ENCODE measurements at places on chromosomes 5 and 9. TPM values are rescaled to one million over a fixed set of nuclear protein-coding genes. Genes with fewer than 3 reads are reported as not detected.

ARPC5L gene
- total RNA-seq: 14.3 TPM

FAM200C gene
- 15.5 TPM for total RNA-seq

FOXD4 gene
- total RNA-seq: 0.66 TPM

CDH18 gene
- total RNA-seq: 90.3 TPM

MED10 gene
- 10.8 TPM for total RNA-seq

HSPB3 gene
- total RNA-seq: 1.4 TPM

MARCOL gene
- not detected for total RNA-seq

PDGFRB gene
- total RNA-seq: 53.0 TPM

PRDM9 gene
- not detected for total RNA-seq

PPP3R2 gene
- 0.59 TPM for total RNA-seq

SNAPC3 gene
- total RNA-seq: 49.9 TPM

ABCA1 gene
- total RNA-seq: 43.0 TPM

ACOT12 gene
- 2.3 TPM for total RNA-seq

BBLN gene
- total RNA-seq: 144 TPM

PCDHGA1 gene
- 1.4 TPM for total RNA-seq

SERF1B gene
- 92.6 TPM for total RNA-seq

DCTN4 gene
- total RNA-seq: 111 TPM

ZNF483 gene
- 92.8 TPM for total RNA-seq

PITX1 gene
- not detected for total RNA-seq

ABITRAM gene
- 10.2 TPM for total RNA-seq

SV2C gene
- 66.7 TPM for total RNA-seq

ISL1 gene
- total RNA-seq: 7.1 TPM

MYMK gene
- total RNA-seq: not detected

C5orf34 gene
- total RNA-seq: 4.7 TPM

PCDHB11 gene
- 9.7 TPM for total RNA-seq

IFNA2 gene
- not detected for total RNA-seq

FOXD4L3 gene
- 0.17 TPM for total RNA-seq

OR1Q1 gene
- total RNA-seq: not detected

RNF208 gene
- 2.0 TPM for total RNA-seq

FOXD4L6 gene
- 0.11 TPM for total RNA-seq

MRRF gene
- 31.6 TPM for total RNA-seq

LRRC70 gene
- 8.4 TPM for total RNA-seq

TRIM14 gene
- 3.9 TPM for total RNA-seq

IL6ST gene
- total RNA-seq: 219 TPM

CCNI2 gene
- total RNA-seq: 1.3 TPM

PTPRD gene
- 229 TPM for total RNA-seq

CACFD1 gene
- total RNA-seq: 18.8 TPM

HK3 gene
- 0.66 TPM for total RNA-seq

LHX2 gene
- total RNA-seq: 2.0 TPM

WNT8A gene
- not detected for total RNA-seq
